ENCODE measurements at places on chromosomes 3 and 15.
A peak's percentile ranks its signal among the peaks of the same experiment; 100 is the strongest.

GRCh38 chr3:108342837-108343486 lies 46.6 kb downstream of the HHLA2 start:
- peak; percentile 15 for DNase-seq

- DNase-seq: no peak
Observed at GRCh38 chr3:43729707-43730414, 39.1 kb downstream of the ABHD5 start.

DNA sequence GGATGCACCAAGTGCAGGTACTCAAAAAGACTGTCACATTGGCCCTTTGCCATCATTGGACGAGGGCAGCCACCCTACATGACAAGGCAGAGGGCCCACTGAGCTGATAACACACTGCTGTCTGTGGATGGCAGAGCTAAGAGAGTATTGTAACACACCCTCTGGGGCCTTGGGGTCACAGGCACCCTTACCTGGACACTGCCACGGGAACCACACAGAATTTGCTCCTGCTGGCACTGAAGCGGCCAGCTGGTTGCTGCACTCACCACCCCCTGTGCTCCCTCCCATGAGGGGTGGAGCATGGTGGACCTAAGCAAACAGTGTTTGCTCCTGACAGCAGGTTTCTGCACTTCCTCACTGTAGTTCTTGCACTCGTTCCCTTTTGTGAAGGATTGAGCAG lies 208.2 kb upstream of the SGO1 start:
- no peak for DNase-seq

DNA sequence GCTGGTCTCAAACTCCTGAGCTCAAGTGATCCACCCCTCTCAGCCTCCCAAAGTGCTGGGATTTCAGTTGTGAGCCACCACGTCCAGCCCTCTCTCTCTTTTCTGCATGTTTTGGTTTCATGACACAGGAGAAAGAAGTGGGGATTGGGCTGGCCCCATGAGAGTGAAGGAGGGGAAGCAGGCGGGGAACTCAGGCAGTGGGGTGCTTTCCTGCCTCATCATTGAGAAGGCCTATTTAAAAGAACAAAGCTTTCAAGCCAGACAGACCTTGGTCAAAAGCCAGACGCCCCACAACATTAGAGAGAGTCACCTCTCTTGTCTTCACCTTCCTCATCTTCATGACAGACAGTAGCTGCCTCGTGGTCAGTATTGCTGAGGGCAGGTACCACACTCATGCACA lies 15.9 kb downstream of the PSTPIP1 start:
- DNase-seq: no peak

GRCh38 chr15:59797756-59798604 lies 108.9 kb upstream of the BNIP2 start:
- no peak for DNase-seq

DNA sequence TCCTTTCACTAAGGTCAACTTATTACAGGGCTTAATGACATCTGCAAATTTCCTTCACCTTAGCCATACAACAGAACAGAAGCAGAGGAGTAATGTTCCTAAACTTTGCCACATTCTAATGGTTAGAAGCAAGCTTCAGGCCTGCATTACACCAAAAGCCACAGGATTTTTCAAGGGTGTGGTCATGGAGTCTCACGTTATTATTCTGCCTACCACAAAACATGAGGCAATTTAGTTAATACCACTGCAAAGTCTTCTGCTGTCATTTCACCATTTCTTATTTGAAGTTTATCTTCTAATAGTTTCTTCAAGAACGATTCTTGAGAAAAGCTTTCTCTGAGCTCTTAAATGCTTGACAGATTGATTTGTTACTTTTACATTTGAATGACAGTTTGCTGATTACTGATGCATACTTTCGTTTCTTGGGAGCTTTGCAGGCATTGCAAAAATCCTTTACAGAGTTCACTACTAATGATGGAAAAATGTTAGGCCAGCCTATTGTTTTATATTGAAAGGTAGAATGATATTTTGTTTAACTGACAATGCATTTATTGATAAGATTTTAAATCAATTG lies 1257.1 kb downstream of the NSUN3 start:
- no peak for DNase-seq

DNA sequence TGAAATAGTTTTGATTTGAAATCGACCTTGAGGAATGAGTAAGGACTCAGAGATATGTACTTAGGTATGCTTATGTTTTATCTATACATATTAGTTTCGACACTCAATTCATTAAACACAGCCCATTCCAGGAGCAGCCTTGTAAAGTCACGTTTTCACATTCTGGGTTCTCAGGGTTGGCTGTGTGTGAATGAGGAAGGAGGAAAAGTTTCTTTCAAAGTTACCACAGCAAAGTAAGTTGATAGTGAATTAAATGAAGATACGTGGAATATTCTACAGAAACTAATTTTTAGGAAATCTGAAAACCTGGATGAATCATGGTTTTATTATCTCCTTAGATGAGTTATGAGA lies 133.5 kb downstream of the C3orf38 start:
- DNase-seq: no peak

DNA sequence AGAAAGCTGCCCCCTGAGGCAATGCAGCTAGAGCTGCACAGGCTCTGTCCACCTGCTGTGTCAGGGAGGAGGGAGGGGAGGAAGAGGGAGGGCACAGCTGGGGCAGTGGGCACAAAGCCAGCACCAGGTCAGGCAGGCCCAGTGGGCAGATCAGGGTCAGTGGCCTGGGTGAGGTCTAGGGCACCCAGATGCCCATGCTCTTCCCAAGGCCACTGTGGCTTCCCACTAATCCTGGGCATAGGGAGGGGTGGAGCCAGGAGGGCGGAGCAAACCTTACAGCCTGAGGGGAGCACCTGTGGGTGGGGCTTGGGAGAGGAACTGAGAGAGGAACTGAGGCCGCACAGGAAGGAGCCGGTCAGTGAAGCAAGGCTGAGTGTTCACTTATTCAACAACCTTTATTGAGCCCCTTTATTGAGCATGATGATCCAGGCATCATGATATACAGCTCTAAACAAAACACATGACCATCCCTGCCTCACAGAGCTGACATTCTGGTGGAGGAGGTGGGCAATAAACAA lies 55.0 kb downstream of the RHCG start:
- DNase-seq: no peak

- peak; percentile 83 for DNase-seq
Observed at GRCh38 chr15:100849021-100849854, 30.4 kb upstream of the ALDH1A3 start.

- no peak for DNase-seq
Observed at GRCh38 chr3:148631124-148631903, 66.4 kb upstream of the AGTR1 start.

Measured in AG20443 (cell line).